ENCODE measurements at places on chromosomes 16 and 17. TPM values are rescaled to one million over a fixed set of nuclear protein-coding genes. Genes with fewer than 3 reads are reported as not detected.

DNA sequence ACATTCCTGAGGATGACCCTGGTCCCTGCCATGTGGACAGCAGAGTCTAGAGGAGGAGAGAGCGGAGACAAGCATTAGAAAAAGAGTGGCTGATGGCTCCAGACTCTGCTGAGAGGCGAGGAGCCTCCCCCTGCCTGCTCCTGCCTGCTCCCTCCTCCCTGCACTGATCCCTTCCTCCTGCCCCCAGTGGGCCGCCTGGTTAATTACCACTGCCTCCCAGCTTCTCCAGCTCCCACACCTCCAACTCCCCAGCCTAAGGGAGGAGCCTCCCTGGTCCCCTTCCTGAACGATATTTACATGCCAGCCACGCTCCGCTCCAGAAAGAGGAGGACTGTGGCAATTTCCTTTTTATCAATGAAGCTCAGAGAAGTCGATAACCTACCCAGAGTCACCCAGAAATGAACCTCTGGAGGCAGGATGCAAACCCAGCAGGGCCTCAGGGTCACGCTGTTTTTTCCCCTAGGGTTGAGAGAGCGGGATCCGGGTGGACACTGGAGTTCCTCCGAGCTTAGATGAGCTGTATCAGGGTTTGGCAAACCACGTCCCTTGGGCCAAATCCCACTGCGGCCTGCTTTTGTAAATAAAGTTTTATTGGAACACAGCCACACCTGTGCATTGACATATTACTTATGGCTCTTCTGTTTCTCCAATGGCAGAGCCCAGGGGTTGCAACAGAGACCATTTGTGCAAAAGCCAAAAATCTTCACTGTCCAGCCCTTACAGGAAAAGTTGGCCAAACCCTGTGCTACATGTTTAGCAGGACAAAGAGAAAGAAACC is 27.1 kb upstream of the JPH3 start:
- peak; percentile 20 for DNase-seq

DNA sequence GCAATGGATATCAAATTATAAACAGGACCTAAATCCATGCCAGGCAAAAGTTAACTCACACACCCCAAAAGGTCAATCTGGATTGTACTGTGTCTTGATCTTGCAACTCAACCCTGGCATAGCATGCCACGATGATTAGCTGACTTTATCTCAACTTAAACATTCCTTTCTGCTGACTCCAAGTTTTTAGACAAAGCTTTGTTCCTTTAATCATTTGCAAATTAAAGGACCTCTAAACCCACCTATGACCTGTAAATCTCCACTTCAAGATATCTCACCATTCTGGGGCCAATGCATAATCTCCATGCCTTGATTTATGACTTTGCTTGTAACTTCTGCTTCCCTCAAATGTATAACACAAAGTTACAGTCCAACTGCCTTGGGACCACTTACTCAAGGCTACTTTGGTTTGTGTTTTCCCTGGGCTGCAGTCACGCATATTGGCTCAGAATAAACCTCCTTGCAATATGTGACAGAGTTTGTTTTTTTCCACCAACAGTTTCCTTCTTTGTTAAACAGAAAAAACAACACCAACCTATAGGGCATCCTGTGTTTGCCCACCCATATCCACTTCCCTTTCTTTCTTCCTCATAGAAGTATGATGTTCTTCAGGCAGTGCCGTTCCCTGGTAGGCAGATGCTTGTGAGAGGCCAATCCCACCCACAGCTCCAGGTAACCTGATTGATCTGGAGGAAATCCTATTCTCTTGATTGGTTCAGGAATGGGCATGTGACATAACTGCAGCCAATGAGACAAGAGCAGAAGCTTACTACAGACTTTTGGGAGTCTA is 390.6 kb upstream of the ERCC4 start:
- DNase-seq, result no peak

Gene CHST4
- 0.43 TPM for total RNA-seq

Gene HSF4
- total RNA-seq, result 11.0 TPM

DNA sequence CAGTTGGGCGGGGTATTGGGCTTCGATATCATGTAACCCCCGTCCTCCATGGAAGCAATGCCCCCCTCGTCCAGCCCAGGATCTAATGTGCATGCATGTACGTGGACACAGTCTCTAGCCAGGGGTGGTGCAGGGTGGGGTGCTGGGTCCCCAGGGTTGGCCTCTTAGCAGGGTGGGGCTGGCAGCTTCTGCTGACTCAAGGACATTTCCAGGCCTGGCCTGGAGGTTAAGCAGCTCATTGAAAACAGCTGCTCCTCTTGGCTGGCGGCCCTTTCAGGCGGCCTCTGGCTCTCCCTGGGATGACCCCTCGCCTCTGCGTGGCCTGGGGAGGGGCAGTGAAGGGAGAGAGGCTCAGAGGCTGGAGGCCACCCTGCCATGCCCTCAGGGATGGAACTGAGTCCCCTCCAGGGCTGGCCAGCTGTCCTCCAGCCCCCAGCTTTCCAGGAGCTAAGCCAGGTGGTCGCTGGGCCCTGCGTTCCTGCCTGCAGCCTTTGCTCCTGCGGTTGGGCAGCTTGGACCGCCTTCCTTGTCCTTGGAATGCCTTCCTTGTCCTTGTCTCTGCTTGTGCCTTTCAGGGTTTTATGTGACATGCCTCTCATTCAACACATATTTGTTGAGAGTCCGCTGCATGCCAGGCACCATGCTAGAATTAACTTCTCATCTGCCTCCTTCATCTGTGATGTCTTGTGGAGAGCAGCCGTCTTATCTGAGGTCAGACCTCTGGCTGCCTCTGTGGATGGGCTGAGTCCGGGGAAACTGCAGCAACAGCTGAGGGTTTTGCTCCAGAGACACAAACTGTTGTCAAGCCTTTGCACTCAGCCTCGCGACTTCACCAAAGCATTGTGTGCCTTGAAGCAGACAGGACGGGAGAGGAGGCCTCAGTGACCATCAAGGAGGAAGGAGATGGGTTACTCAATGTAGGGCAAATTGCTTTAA is 26.6 kb downstream of the MRC2 start:
- DNase-seq, result no peak

GRCh38 chr17:39622380-39623006 is 4.3 kb upstream of the PPP1R1B start:
- peak; percentile 87 for DNase-seq

GRCh38 chr17:43453331-43453812 is 30.4 kb upstream of the DHX8 start:
- DNase-seq, result no peak

- DNase-seq, result no peak
These were observed 25.3 kb upstream of the TMEM101 start for GRCh38 chr17:44039829-44040635.

DNA sequence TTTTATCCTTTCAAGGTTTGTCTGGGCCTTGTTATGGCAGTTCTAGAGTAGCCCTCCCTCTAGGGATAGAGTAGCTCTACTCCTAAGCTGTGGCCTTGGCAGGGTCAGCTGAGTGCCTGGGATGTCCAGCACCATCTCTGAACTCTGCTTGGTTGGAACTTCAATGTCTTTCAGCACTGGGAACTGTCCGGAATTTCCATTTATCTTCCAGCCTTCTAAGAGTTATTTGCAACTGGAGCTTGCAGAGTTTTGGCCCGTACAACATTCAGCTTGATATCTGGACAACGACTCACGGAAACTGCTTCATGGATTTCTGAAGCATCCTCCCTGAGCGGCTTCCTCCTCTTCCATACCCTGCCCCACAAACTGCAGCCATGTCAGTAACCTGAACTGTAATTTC is 22.9 kb downstream of the MMD start:
- DNase-seq, result no peak

GRCh38 chr16:81457326-81458133 is 12.9 kb downstream of the CMIP start:
- no peak for DNase-seq

DNA sequence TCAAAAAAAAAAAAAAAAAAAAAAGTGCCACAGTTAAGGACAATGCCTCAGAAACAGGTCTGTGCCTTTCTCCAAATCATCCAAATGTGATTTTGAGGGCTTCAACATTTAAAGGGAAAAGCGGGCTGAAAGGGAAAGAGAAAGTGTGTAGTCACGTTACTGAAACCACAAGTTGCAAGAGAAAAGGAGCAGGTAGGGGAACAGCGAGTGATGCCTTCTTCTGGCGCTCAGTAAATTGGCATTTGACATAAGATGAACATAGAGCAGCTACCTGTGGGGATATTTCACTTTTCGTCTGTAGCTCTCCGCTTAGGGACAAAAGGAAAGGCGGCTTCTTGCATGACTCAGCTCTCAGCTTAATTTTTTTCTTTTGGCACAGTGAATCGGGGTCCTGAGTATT is 11.1 kb downstream of the CMTM2 start:
- no peak for DNase-seq

Gene PPP4C
- total RNA-seq, result 241 TPM

DNA sequence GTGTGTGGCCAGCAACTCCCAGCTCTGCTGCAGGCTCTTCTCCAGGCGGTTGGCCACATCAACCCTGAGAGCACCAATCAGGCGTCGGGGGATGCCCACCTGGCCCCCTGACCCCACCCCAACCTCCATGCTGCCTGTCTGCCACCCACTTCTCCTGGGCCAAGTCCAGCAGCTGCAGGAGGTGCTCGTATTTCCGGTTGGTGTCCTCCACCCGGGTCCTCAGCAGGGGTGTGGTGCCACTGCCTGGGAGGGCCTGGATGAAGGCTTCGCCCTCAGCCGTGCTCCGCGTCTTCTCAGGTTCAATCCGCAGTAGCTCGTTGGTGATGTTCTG is 44.6 kb downstream of the UBN1 start:
- no peak for DNase-seq

Gene AOC3
- 0.11 TPM for total RNA-seq

Gene TPPP3
- not detected for total RNA-seq

Gene SEPTIN1
- total RNA-seq, result 0.26 TPM

- no peak for DNase-seq
These were observed 9.3 kb downstream of the RIPOR1 start for GRCh38 chr16:67537636-67538591.

DNA sequence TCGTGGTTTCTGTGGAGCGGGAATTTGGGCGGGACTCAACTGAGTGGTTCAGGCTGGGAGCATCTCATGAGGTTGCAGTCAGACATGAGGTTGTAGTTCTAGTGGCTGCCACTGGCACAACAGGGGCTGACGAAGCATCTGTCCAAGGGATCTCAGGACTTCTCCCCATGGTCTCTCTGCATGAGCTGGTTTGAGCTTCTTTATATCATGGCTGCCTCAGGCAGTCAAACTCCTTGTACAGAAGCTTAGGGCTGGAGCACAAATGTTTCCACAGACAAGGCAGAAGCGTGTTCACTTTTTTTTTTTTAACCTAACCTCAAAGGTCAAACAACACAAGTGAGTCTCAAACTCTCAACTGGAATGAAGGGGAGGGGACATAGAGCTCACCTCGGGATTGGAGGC is 243.3 kb downstream of the MSI2 start:
- no peak for DNase-seq

Gene GSPT1
- 86.2 TPM for total RNA-seq

DNA sequence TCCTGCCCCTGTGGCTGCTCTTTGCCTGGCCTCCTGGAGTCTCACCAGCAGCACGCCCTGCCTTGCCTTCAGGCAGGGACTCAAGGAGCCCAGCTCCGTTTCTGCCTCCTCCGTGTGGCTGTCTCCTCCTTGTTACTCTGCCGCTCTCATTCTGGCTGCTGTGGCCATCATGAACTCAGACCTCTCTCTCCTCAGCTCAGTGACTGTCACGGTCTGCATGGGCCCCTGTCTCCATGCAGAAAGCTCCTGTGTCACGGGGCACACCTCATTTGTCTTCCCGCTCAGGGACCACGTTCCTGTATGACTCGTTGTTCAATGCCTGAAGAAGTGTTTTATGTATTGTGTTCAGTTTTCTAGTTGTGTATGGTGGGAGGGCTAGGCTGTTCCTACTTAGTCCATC is 25.3 kb downstream of the RPTOR start:
- no peak for DNase-seq

Gene HCRT
- total RNA-seq, result not detected
